ENCODE measurements at places on chromosomes 2 and 18. TPM values are rescaled to one million over a fixed set of nuclear protein-coding genes. Genes with fewer than 3 reads are reported as not detected.

DNA sequence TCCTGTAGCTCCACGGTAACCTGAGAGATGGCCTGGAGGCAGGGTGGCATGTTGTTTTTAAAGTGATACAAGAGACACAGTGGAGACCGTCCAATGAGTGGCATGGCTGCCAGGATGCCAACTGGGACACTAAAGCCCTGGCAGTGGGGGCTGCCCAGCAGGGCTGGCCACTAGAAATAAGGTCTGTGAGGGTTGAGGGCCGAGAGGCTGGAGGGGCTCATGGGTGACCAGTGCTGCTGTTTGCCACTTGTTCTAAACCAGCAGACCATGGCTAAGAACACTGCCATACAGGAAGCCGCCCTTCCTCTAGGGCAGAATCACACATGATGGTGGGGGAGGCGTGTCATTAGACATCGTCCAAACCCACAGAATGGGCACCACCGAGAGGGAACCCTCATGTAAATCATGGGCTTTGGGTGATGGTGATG lies 71.9 kb downstream of the ALPK2 start:
- peak; percentile 76 for DNase-seq

- DNase-seq = no peak
Measured at GRCh38 chr2:85457877-85458316, 39.4 kb downstream of the SH2D6 start.

DNA sequence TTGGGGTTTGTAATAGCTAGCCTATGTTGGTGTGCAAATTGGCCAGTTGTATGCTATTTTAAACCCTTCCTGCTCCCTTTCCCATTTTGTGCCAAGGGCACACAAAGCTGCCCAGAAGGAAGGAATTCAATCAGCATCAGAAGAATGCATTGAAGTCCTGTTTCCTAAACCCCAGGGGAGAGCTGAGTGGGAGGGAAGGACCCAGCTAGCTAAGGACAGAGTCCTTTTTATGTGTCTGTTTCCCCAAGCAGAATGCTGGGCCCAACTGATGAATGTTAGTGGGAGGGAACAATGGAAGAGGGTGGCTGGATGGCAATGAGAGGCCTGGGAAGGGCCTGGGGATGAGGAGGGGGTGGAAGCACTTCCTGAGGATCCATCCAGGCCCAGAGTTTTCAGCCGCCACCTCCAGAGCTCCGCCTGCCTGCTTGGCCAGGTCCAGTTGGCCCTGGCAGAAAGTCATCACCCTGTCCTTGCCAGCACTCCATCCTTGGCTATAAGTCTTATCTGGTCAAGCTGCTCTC lies 32.7 kb downstream of the MEX3C start:
- DNase-seq = no peak

GRCh38 chr18:79528846-79529245 lies 133.1 kb downstream of the NFATC1 start:
- DNase-seq = peak; percentile 83

Gene TMEM178A
- 1.3 TPM for total RNA-seq
